ENCODE measurements at places on chromosomes 7 and 10.

- no peak for ATAC-seq
These were observed 260.5 kb upstream of the AOAH start for GRCh38 chr7:36984710-36985312.

DNA sequence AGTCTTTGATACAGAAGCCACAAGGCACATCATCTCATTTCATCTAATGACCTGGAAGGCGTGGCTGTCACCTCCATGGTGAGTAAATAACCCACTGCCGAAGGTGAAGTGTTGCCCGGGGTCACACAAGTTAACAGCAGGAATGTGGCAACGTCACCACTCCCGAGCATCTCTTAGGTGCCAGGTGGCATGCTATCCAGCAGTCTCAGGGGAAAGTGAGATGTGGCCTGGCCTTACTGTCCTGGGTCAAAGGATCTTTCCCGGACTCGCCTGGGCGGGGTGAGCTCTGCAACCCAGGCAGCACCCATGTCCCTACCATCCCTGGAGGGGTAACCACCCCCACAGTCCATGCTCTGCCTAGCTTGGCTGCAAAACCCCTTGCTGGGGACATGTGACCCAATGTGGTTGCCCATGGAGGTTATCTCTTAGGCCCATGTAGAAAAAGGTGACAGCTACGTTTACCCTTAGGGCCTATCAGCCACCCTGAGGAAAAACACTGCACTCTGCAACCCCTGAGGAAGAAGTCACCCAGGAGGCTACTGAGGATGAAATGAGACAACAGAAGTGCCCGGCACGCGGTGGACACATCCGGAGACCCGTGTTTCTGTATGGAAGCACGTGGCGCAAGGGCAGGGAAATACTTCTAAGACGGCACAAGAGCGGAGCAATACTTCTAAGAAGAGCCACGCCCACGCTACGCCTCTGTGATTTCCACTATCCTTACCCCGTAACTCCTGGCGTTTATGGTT is 52.0 kb downstream of the BAIAP2L1 start:
- no peak for ATAC-seq

- ATAC-seq, result no peak
These were observed 79.4 kb upstream of the PCGF5 start for GRCh38 chr10:91140995-91141549.

DNA sequence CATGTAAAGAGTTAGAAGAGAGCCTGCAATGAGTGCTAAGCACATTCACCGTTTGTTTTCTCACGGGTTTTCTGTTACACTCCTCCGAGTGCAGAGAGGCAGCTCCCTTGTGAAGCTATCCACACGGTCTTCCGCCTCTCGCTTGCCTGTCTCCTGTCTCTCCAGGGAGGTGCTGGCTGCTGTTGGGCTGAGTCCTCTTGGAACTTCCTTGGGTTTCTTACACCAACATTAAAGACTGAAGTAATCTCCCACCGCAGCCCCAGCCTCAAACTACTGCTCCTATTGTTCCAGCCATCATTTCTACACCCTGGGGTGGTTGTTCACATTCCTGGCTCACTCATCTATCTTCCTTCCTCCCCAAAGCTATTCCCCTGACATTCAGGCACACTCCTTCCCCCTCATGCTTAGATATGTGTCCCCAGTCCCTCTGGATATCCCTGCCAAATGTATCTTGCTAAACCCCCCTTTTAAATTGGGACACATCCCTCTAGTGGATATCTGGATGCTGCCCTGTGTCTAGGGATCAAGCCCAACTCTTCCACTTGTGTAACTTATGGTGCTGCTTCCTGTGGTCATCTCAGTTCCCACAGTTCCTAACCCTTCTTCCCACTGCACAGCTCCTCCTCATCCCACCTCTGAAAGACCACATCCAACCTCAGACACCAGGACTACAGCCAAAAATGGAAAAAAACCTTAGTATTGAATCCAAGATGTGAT is 14.1 kb downstream of the ESYT2 start:
- ATAC-seq, result no peak

DNA sequence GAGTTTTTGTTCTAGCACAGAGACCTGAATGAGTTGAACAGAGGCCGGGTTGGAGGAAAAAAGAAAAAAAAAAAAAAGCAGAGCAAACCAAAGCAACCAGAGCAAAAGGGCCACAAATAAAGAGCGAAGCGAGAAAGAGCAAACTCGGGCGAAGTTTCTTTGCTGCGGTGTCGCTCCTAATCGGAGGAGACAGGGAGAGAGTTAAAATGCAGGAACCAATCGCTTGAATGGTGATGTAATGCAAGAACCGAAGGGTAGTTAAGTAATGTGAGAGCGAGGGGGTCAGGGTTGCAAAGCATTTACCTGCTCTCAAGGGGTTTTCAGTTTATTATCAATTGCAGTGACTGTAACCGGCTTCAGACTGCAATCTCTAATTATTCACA is 271.7 kb downstream of the TRIL start:
- ATAC-seq, result no peak

GRCh38 chr10:113947184-113948041 is 93.0 kb downstream of the NHLRC2 start:
- no peak for ATAC-seq

DNA sequence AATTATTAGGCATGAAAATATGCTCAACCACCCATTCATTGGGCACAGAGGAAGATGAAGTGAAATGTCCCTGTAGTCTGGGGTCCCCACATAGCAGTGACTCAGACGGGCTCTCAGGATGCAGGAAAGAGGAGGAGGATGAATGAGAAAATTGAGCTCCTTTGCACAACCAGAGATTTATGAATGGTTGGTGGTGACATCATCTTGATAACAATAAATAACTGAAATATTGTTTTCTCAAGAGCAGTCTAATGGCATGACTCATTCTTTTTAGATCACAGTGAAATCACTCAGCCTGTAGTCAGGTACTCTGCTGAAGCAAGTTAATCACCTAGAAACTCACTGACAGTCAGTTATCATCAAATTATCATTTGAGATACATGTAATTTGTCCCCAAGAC is 254.1 kb downstream of the RELN start:
- ATAC-seq, result no peak

DNA sequence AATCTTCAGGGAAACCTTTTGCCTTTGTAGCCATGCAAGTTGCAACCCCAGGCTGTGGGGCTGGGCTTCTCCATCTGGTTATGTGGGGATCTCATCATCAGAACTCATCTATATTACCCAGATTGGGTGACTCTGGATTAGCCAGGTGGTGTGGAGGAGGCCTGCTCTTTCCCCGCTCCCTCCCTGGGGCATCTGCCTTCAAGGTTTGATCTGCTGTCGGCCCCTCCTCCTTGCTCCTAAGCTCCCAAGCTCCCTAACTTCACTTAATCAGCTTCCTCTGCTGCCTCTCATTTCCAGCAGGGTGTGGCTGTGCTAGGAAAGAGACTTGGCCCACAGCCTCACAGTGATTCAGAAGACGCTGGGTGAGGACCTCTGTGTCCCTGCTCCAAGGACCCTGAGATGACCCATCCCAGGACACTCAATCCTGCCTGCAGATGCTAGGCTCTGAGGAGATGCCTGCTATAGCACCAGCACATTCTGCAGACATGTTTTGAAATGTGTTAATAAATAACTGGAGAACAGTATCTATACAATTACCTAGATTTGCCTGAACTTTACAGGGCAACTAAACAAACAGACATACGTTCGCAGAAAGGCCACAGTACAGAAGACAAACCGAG is 392.1 kb upstream of the PODXL start:
- no peak for ATAC-seq

DNA sequence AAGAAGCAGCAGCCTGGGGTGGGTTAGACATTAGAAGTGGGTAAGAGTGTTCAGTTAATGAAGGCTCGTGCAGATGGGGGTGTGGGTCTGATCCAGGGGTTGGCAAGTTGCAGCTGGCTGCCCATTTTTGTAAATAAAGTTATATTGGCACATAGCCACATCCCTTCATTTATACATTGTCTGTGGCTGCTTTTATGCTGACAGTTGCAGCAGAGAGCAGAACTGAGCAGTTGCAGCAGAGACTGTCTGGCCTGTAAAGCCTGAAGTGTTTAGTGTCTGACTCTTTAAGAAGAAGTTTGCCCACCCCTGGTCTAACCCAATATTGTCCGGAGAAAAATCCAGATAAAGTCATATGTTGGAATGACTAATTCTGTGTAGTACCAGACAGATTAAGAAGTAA is 38.1 kb downstream of the GLRX3 start:
- ATAC-seq, result no peak

DNA sequence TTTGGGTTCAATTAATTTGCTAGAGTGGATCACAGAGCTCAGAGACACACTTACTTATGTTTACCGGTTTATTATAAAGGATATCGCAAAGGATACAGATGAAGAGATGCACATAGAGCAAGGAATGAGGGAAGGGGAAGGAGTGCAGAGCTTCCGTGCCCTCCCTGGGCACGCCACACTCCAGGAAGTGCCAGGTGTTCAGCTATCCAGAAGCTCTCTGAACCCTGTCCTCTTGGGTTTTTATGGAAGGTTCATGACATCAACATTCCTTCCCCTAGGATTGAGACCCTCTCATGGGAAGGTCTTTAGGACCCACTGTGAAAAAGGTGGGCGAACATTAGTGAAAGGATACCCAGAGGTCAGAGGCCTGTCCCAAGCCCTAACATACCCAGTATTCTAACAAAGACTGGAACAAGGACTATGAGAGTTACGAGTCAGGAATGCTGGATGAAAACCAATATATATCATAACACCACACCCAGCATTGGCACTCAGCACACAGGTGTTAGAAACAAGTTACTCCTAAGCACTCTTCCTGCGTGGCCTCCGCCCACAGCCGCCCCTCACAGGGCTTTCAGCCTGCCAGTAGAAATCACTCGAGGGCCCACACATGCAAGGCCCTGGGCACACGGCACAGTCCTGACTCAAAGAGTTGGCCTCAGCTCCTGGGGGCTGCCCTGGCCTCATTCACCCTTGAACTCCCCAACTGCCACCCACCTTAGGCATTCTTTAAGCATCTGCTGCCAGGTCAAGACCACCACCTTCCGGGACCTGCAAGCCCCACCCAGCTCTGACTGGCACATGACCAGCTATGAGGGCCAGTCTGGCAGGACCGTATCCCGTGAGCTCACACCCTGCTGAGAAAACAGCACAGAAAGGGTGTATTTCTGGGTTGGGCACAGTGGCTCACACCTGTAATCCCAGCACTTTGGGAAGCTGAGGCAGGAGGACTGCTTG is 5.6 kb upstream of the AIFM2 start:
- ATAC-seq, result no peak

DNA sequence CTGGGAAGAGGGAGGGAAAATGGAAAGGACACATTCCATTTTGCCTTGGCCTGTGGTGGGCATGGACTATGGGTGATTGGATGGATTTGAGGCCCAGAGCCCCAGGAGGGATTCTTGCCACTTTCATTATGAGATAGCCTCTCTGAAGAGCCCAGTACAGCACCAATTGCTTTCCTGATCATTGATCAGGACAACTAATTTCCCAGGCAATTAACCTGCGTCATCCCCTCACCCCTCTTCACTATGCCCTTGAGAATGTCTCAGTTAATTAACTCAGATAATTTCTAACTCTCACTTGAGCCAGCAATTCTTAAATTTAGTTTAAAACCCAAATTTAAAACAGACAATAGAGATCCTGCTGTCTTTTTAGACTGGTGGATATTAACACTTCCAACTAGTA is 13.5 kb upstream of the PLEKHA1 start:
- no peak for ATAC-seq

DNA sequence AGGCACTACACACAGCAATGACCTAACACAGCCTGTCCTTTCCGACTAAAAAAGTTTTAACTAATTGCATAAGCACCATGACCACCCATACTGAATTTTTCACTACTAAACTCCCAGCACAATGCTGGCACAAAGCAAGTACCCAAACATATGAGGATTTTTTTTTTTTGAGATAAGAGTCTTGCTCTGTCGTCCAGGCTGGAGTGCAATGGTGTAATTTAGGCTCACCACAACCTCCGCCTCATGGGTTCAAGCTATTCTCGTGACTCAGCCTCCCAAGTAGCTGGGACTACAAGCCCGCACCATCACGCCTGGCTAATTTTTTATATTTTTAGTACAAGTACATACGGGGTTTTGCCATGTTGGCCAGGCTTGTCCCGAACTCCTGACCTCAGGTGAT is 5.1 kb downstream of the UBE2H start:
- no peak for ATAC-seq

DNA sequence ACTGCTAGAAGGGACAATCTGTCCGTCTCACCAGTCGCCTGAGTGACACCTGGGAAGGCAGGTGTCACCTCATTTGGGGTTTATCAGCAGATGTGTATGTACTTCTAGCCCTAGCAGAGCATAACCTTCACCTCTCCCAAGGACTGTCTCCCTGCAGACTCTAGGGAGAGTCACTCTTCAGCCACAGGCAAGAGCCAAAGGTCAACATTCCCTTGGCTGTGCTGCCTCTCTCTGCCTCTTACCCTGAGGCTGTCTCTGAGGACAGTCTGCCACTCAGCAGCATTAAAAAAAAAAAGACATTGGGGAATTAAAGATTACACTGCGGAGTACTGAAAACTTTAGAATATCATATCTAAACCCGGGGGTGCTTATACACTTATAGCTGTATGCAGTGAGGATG is 377.7 kb upstream of the FZD8 start:
- ATAC-seq, result no peak

DNA sequence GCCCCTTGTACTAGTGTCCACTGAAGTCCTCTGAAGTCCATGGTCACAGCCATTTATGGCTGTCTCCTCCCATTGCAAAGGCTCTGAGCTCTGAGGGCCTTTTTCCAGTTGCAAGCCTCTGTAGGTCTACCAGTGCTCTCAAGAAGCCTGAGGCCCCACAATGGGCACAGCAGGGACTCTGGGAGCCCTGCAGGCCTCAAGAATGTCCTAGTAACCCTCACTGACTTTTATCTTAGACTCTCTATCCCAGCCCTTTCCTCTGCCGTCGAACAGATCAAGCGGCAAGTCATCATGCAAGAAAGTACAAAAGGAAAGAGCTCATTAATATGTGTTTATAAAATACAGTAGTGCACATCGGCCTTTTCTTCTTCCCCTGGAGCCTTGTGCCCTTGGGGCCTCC is 23.4 kb downstream of the VWA2 start:
- ATAC-seq, result no peak

DNA sequence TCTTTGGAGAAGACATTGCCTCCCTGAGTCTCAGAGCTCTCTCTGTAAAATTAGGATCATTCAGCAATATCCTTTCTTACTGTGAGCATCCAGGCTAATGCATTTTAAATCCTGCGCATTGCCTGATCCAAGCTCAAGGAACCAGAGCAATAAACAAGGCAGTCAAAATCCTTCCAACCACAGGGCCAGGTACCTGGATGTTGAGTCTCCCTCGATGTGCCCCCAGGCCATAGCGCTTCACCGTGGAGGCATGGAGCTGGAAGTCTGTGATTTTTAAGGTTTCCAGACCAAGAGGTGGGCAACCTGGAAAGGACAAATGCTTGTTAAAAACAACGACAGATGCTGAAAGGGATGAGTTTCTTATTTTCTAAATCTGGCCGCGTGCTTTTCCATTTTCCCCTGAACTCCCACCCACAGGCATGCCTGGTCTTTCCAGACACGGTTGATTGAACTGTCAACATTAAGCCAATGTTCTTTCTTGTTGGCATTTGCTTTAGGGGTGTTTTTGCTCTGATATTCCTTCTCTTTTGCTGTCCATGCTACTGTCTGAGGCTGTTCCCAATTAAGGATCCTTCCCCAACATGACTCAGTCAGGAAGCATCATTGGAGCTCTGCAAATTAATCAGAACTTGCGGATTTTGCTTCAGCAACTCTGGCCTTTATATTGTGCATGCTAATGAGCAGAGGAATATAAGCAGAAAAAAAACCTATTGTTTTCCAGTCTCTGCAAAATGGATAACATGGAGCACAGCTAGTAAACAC is 29.0 kb downstream of the CPXM2 start:
- ATAC-seq, result no peak

- ATAC-seq, result no peak
These were observed 4.4 kb upstream of the MALSU1 start for GRCh38 chr7:23294549-23295400.
